ENCODE measurements at places on chromosomes 12 and 14.

DNA sequence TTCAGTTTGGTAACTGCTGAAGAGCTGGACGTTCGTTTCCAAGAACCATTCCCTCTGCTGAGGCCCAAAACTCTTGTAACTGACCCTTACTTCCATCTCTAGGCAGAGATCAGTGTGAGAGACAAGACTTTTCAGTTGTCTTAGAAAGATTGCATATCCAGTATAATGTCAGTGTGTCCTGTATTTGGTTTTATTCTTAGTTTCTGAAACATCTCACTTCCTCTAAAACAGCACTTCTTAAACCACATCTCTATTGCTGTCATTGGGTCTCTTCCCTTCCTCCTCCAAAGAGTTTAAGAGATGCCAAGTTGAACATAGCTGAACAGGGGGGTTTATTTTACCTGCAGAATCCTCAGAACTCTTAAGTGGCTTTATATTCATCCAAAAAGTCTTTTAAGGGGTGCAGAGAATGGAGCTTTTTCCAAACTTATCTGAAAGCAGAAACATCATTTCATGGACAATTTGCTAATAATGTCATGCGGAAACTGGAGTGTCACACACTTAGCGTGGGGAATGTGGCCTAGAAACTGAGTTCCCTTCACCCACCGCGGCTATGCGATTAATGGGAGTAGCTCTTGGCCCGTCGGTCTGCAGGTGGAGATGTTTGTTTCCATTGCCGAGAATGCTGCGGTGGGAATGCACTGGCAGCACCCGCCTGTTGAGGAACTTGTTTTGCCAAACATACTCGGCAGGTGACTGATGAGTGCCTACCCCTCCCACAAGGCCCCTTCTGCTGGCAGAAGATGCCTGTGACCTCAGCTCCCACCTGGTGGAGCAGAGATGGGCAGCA lies 148.2 kb downstream of the ADGRD1 start:
- DNase-seq: no peak

GRCh38 chr12:53454707-53455106 lies 2.8 kb downstream of the PCBP2 start:
- no peak for DNase-seq

- no peak for DNase-seq
Observed at GRCh38 chr12:38469715-38470114, 153.1 kb downstream of the ALG10B start.

DNA sequence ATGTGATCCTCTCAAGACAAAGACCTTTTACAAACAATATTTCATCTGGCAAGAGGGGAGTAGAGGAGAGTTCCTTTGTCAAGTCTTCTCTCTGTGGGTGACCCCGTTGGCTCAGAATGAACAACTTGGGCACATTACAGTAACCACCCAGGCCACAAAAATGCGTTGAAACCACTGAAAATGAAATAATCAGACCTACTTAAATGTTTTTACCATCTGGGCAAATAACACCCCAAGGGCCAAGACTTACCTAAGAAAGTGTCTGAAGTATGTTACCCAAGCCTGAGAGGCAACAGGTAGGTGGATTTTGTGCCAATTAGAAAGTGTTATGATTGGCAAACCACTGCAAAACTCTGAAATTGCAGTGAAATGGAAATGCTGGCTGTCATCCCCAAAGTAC lies 1.3 kb downstream of the TC2N start:
- DNase-seq: no peak

- DNase-seq: no peak
Observed at GRCh38 chr14:88079624-88080023, 74.7 kb downstream of the GPR65 start.

GRCh38 chr14:93951635-93952540 lies 24.5 kb downstream of the ASB2 start:
- no peak for DNase-seq

GRCh38 chr12:122458105-122459035 lies 35.9 kb upstream of the CLIP1 start:
- no peak for DNase-seq

GRCh38 chr14:94650806-94651805 lies 38.9 kb downstream of the SERPINA3 start:
- no peak for DNase-seq

DNA sequence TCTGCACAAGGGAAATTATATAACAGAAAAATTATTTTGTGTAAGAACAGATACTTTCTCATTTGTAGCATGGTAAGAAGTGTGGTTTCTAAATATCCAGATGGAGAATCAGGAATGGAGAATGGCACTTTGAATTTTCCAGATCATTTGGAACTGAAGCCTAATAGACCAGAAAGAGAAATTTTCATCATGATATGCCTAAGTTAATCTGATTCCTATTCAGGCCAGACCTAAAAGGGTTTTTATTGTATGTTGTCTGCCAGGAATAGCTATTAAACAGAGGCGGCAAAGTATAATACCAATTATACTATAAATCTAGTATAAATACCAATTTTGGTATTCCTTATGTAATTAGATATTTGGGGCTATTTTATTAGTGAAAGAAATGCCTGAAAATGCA lies 382.7 kb upstream of the FAR2 start:
- no peak for DNase-seq

- DNase-seq: no peak
Observed at GRCh38 chr14:65847075-65847847, 434.7 kb downstream of the FUT8 start.

Measured in CD14-positive monocyte (primary cell).